Activated CD4-positive, CD25-positive, alpha-beta regulatory T cell treated with anti-CD3 and anti-CD28 coated beads, Interleukin-2, amount 50 U/mL, for 72 hours (primary cell): ENCODE measurements at places on chromosomes 4 and X.

DNA sequence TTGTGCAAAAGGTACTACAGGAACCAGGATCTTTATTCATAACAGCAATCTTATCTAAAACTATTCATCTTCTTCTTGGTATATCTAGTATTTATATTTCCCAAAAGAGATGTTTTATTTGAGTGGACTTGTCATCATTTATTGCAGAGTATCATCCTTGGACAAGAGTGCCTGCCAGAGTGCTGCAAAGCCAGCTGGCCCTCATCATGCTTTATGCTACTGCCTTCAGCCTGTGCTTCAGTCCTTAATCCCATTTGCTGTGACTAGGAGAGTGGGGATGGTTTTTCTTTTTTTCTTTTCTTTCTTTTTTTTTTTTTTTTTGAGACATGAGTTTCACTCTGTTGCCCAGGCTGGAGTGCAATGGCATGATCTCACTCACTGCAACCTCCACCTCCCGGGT lies 33.5 kb upstream of the ELF2 start:
- no peak for DNase-seq

- no peak for DNase-seq
Measured at GRCh38 chr4:37058826-37059225, 185.7 kb upstream of the NWD2 start.

DNA sequence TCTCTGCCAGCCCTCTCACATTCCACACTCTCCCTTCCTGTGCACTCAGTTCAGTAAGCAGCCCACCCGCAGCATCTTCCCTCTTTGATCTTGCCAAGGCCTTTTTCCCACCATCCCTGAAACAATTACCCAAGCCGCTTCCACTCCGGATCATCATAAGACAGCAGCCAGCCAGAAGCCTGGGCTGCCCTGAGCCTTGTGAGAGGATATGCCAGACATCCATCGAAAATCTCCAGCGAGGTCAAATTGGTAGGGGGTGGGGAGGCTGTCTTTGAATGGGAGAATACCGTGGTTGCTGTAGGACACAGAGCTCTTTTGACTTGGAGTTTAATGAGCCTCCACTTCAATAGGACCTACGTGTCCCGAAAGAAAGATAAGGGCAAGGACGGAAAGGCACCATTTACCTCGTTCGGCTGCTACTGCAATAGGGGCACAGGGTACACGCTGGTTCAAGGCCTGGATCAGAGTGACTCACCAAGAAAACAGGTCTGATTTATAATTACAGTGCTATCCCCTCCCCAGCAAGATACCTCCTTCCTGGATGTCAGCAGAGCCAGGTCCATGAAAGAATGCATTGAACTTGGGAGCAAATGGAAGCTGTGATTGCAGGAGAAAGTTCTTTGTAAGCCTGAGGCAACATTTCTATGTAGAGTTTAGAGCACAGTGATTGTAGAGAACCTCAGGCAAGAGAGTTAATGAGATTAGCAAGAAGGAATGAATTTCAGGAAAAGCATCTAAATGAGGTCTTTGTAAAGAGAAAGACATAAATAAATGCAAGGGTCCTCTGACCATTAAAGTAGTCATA lies 39.5 kb downstream of the AMOT start:
- no peak for DNase-seq

DNA sequence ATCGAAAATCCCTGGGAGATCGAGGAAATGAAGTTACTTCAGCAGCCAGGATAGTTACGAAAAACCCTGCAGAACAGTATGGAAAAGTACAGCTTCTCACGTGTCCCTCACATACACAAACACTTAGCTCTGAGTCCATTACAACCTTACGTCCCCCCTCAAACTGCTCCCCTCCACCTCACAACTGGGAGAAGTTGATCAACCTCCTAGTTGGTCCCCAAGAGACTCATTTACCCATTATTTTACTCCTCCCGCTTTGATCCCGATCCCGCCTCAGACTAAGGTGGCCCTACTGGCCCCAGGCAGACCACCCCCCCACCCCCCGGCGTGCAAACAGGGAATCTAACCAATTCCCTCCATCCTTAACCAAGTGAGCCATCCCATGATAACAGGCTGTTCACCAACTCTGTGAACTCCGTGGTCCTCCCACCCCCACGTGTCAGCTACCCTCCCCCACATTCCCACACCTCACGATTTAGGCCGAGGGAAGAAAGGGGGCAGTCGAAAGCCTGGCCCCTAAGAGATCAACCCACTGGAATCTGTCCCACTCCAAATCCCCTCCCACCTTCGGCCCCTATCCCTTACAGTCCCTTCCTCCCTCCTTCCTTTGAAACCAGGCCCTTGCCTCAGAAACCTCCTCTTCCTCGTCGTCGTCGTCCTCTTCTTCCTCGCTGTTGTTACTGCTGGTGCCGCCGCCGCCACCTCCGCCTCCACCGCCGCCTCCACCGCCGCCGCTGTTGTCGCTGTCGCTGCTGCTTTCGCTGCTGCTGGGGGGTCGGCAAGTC lies 755 bp downstream of the ANKRD17 start:
- DNase-seq, result no peak

DNA sequence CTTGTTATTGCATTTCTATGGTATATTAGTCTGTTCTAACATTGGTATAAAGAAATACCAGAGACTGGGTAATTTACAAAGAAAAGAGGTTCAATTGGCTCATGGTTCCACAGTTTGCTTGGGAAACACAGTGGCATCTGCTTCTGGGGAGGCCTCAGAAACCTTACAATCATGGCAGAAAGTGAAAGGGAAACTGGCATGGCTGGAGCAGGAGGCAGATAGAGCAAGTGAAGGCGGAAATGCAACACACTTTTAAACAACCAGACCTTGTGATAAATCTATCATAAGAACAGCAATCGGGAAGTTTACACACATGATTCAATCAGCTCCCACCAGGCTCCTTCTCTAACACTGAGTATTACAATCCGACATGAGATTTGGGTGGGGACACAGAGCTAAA lies 346.6 kb upstream of the GNPDA2 start:
- DNase-seq, result no peak

GRCh38 chrX:151735219-151735618 lies 673 bp downstream of the CNGA2 start:
- no peak for DNase-seq

GRCh38 chr4:154989511-154989910 lies 208.4 kb downstream of the RBM46 start:
- DNase-seq, result no peak

DNA sequence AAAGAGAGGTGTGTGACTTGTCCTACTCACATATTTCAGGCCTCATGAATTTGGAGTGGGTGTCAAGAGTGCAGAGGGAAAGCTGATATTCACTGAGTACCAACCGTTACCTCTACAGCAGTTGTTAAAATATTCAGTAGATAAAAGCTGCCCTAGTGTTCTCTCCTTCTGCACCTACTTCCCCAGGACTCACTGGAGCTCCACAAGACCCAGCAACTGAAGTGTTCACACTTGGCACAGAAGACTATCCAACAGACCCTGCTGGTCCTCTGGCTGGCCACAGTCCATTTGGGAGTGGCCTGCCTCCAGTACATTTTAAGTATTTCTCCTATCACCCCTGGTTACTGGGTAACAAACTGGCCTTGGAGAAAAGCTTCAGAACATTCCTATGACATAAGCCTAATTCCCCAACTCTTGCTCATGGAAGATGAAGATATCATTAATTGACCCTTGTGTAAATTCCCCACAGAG lies 70.8 kb downstream of the PPARGC1A start:
- DNase-seq, result no peak

- no peak for DNase-seq
Measured at GRCh38 chr4:6730603-6731317, 14.8 kb downstream of the BLOC1S4 start.
